ENCODE measurements at places on chromosomes 6 and 20. TPM values are rescaled to one million over a fixed set of nuclear protein-coding genes. Genes with fewer than 3 reads are reported as not detected.

MEI4 gene
- total RNA-seq, result 0.65 TPM

GSTA2 gene
- total RNA-seq, result not detected

PRR18 gene
- total RNA-seq, result 0.11 TPM

DNA sequence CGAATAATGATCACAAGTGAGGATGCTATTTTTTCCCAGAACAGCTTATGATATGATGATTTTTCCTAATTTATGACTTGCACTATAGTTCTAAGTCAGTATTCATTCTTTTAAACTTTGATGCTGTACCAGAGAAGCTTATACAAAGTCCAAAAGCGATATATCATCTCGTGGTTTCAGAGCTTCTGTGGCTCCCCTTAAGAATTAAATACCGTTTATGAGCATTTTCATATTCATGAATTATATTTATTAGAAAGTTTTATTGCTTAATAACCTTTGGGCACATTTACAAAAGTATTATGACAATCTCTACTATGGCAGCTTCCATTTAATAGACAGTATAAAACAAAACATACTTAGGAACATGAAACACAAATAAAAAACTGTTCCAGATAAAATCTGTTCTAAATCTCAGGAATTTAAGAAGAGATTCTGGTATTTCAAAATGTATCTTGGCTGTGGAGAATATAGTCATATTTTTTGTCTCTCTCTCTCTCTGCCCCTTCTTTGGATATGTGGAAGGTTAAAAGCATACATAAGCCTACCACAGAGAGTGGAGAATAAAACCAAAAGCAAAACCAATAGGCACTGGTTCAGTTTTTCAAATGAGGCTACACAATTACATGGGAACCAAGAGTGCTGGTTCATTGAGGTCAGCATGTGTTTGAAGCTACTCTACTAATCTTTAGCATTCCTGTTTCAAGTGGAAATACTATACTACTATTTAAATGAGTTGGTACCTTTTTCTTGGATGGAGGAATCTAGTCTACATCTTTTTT, 884.5 kb upstream of the GJE1 start:
- DNase-seq, result no peak

DNA sequence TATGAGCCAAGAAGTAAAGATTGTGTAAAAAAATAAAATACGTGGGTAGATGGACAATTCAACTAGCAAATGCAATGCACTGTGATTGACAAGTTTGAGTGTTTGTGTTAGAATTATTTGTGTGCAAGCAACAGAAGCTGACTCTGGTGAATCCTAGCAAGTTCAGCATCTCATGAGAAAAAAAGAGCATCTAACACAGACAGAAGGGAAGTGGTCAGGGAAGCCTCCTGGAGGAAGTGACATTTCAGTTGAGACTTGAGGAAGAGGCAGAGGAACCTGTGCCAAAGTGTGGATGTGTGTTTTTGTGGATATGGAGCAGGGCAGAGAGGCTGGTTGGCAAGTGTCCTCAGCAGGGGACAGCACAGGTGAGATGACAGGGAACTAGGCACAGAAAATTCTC, 248.7 kb downstream of the ZNF217 start:
- no peak for DNase-seq

Data from Right ventricle myocardium inferior (tissue), 1 donor.